ENCODE measurements at places on chromosomes 5 and 9.

DNA sequence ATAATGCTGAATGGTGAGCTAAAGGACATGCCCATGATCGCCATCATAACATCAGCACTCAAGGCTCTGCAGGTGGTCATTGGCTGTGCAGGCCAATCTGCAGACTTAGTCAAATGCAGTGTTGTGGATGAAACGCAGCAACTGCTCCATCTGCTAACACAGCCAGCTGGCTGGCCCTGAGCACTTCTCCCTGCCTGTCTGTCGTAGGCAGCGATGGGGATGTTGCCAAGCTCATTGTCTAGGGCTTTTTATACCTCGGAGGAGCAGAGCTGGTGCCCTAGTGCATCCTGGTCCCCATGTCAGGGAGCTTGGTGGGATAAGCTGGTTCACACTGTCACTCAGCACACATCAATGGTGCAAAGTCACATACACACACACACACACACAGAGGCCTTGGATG, 189.4 kb downstream of the TENT4A start:
- no peak for DNase-seq

GRCh38 chr9:124733964-124734740, 37.0 kb downstream of the NR6A1 start:
- no peak for DNase-seq

GRCh38 chr9:71681708-71682272, 86.5 kb downstream of the CEMIP2 start:
- DNase-seq = no peak

DNA sequence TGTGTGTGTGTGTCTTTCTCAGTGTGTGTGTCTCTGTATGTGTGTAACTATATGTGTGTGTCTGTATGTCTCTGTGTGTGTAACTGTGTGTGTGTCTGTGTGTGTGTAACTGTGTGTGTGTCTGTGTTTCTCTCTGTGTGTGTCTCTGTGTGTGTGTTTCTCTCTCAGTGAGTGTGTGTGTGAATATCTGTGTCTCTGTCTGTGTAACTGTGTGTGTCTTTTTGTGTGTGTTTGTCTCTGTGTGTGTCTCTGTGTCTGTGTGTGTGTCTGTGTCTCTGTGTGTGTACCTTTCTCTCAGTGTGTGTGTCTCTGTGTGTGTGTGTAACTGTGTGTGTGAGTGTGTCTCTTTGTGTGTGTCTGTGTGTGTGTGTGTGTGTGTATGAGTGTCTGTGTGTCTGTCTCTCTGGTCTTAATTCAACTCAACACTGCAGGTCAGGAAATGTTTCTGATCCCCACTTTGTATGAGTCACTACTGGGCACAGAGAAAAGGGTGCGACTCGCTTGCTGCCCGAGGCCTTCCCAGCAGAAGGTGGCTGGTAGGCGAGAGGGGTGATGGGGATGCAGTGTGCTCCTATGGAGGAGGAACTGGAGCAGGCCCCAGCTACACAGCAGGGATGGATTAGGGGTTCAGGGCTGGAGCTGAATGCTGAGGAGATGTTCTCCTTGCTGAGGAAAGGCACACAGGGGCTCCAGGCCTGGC, 52.1 kb downstream of the NSG2 start:
- DNase-seq = no peak

GRCh38 chr9:112621018-112621655, 96.8 kb downstream of the INIP start:
- no peak for DNase-seq

DNA sequence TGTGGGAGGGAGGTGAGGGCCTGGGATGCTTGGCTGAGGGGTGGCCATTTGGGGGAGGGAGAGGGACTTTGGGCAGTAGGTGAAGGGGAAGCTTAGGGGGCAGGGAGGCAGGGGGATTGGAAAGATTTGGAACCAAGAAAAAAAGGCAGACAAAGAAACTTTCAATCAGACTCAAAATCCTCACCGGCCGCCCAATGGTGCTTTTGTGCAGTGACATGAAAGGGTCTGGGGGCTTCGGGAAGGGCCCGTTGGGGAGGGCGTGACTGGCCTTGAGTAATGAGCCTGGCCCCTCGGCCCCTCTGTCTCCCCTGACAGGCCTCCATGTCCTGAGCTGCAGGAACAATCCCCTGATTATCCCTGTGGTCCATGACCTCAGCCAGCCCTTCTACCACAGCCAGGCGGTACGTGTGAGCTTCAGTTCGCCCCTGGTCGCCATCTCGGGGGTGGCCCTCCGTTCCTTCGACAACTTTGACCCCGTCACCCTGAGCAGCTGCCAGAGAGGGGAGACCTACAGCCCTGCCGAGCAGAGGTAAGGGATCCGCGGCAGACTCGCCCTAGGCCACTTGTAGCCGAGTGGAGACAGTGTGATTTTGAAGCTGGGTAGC, 181.1 kb downstream of the PAPPA start:
- no peak for DNase-seq

GRCh38 chr9:9142001-9142400, 1342.4 kb upstream of the DMAC1 start:
- DNase-seq = no peak

DNA sequence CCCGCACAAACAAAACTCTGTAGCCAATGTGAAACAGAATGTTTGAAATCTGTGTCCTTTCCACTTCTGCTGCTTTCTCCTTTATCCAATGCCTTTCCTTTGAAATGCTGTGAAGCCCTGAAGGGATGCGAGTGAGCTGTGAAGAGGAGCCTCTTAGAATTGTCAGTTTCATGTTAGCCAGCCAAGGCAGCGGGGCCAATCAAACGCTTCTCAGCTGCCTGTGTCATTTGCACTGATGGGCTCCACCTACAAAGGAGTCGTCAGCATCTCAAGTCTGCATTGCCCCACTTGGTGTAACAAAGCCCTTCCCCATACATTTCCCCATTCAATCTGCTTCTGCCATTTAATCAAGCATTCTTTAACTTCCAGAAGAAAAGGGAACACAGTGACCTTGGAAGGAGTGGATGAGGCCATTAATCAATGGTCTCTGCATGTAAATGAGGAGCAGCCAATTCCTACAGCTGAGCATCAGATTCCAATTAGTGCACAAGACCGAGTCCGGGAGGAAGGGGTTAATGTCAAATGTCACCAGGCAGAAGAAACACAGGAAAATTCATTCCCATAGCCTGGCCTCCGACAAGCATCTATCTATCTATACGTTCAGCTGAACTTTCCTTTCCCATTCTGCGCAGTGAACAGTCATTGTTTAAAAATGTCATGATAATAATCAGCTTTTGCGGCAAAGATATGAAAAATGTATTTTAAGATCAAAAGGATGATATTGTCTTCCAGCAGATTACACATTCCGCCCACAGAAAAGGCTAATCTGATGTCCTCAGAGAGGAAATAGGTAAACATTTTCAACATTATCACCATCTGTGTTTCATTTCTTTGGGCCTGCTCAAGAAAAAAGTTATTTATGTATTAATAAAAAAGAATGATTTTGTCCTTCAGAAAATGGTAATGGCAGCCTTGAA, 154.6 kb downstream of the FSTL4 start:
- no peak for DNase-seq

GRCh38 chr5:318341-318897, 3.1 kb upstream of the AHRR start:
- DNase-seq = no peak

GRCh38 chr9:114446036-114446435, 58.3 kb upstream of the AKNA start:
- DNase-seq = no peak

GRCh38 chr5:42887575-42887974, 75.9 kb upstream of the SELENOP start:
- DNase-seq = no peak

GRCh38 chr5:55852503-55852902, 1.3 kb downstream of the IL31RA start:
- no peak for DNase-seq

DNA sequence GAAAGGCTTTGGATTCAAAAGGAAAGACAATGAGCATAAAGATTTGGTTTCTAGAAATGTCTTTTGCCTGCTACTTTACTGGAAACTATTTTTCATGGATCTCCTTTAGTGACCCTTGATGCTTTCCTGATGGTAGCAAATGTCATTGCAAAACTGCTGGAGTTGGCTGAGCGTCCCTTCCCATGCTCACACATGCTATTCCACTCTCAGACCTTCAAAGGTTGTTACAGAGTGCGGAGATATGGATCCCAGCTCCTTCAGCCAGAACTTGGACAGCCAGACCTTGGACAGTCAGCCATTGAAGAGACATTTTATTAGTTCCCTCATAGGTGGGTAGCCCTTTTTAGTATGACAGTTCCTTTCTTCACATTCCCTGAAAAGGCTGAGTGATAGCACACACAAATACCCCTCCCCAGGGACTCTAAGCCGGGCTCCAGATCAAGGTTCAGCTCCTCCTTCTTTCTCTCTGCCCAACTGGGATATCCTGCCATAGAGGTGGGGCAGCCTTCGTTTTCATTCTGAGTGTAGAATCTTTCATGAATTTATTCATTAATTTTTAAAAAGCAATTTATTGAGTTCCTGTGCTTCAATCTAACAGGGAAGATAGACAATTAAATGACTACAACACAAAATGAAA, 153.3 kb upstream of the SLC44A1 start:
- no peak for DNase-seq

GRCh38 chr5:168877132-168877892, 298.1 kb upstream of the PANK3 start:
- no peak for DNase-seq

DNA sequence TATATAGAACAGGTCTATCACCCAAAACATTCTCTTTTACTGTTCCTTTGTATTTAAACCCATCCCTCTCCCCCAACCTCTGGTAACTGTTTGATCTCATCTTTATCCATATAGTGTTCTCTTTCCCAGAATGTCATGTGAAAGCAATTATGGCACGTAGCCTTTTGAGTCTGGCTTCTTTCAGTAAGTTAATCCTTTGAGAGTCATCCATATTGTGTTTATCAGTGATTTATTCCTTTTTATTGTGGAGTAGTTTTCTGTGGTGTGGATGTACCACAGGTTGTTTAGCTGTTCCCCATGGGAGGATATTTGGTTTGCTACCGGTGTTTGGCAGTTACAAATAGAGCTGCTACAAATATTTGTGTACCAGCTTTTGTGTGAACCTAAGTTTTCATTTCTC, 38.0 kb downstream of the HMGXB3 start:
- DNase-seq = no peak

GRCh38 chr5:168291342-168291963, at the start of gene WWC1:
WWC1 (plus strand) TSS chr5:168291645; CDS start chr5:168292153, 508 bp downstream.
- DNase-seq = peak; percentile 15

- no peak for DNase-seq
Observed at GRCh38 chr9:15357050-15357653, 50.1 kb upstream of the TTC39B start.

- no peak for DNase-seq
Observed at GRCh38 chr5:14451871-14452270, 129.7 kb upstream of the OTULINL start.

DNA sequence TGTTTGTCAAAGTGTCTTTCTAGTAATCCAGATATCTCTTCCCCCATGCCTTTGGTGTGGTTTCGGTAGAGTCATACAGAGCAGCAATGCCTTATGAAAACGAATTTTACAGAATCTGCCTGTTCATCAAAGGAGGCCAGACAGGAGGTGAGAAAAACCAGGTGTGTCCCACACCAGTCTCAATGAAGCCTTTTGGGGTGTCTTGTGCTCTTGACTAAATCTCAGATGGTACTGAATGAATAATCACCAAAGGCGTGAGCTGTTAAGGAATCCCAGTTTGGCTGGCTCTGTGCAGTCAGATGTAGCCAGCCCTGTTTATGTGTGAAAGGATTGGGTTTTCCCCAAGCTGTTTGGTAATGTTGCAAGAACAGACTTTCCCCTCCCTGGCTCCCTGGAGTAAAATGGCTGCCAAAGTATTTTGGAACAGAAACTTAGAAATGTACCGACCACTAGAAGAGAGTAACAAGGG, 70.8 kb upstream of the CDKN2B start:
- peak; percentile 15 for DNase-seq

DNA sequence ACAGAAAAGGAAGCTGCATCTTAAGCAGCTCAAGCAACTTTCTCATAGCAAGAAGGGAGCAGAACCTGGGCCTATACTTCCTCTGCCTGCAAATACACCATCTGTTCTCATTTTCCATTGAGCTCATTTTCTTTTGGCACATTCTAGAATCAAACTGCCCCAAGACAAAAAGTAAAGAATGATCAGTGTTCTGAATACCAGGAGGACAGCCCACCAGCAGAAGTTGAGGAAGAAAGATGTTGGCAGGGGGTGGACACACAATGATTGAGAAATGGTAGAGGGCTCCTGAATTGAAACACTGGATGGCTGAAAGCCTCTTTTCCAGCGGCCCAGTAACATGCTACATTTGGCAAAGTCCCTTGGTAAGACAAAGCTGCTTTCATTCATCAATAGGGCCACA, 171.8 kb downstream of the MED10 start:
- DNase-seq = no peak

DNA sequence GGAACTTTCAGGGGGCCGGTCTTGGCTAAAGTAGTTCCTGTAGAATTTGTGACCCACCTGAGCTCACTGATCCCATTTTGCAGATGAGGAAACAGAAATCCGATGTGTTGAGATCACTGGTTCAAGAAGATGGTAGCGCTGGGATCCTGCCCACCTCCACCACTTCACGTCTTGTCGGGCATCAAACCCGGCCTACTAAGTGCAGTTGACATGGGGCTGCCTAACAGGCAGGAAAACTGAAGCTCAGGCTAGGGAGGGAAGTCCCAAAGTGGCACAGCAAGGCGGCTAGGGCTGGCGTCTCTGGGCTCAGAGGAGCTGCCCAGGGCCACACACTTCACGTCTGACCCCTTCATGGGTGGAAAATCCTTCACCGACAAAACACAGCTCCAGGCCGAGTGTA, 502 bp upstream of the ENG start:
- no peak for DNase-seq

GRCh38 chr5:78597068-78597973, 51.3 kb downstream of the LHFPL2 start:
- DNase-seq = no peak

- DNase-seq = no peak
Observed at GRCh38 chr5:32753051-32753450, 41.9 kb downstream of the NPR3 start.

DNA sequence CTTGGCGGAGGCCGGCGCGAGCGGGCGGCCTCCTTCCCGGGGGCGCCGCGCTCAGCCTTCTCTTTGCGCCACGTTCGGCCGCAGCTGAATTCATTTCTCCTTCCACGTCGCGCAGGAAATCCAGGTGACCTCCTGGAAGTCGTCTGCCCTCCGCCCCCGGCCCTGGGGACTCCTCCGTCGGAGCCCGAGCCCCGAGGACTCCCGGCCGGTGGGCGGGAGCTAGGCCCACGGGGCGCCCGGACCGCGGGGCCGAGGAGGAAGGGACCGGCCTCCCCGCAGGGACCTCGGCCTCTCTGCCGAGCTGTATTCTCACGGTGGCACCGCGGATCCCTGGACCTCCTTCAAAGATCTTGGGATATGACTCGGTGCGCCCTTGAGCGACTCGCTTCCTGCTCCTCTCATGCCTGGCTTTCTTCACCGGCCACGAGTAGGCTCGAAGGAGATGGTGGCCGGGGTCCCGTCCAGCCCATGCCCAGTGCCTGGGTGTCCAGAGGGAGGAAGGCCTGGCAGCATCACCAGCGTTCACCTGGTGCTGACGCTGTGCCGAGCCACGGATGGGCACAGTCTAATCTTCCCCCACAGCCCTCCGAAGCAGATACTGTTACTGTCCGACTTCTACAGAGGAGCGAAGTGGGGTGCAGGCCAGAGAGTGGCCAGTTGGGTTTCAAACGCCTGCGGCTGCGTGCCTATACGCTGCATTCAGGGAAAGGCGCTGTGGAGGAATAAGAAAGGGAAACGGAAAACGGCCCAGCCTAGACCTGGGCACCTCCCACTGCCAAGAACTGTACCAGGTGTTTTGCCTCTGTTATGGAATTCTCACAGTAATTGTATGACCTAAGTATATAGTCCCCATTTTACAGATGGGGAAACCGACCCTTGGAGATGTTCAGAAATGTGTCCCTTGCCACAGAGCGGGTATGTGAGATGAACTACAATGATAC, 47.3 kb downstream of the PAX5 start:
- DNase-seq = no peak

- DNase-seq = no peak
Observed at GRCh38 chr5:79001471-79001870, 16.4 kb upstream of the ARSB start.
